ENCODE measurements at places on chromosomes 3 and 15.

GRCh38 chr3:195270079-195270816 is 711 bp downstream of the XXYLT1 start:
- DNase-seq = peak; percentile 46

GRCh38 chr3:111762537-111762936 is 96.5 kb upstream of the PHLDB2 start:
- no peak for DNase-seq

DNA sequence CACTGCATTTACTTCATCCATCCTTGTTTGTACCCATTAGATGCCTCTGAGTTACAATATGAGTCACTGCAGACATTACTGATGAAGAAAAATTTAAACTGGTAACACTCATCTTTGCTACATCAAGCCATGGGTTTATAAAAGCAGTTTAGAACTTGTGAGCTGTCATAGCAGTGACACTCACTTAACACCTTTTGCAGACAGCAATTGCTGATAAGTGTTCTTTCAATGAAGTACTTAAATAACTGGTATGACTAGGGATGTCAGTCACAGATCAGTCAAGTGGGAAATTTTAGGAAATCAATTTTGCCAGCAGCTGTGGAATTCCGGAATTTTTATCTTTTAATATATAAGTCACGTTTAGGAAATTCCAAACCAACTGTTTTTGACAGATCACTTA is 643.0 kb downstream of the TBL1XR1 start:
- no peak for DNase-seq

- no peak for DNase-seq
Observed at GRCh38 chr15:22903427-22903826, 65.0 kb downstream of the NIPA2 start.

GRCh38 chr3:124907957-124908356 is 20.8 kb upstream of the ITGB5 start:
- DNase-seq = no peak

- DNase-seq = no peak
Observed at GRCh38 chr3:77933926-77934325, 894.0 kb downstream of the ROBO2 start.

DNA sequence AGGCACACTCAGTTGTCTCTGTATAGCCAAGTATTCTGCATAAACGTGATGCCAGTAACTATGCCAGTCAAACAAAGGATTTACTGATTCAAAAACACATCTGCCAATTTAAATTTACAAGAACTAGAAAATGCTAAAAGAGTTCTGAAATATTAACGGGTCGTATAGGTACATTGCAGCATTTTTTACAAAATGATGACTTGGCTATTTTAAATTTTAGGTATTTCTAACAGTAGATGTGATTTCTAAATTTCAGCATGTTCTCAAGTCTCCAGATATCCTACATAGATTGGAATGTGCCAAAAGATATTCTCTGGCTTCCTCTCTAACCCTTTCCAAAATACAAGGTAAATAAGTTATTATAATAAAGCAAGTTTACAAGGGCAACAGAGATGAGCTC is 60.3 kb downstream of the MORC1 start:
- no peak for DNase-seq

- no peak for DNase-seq
Observed at GRCh38 chr3:197997936-197998335, 37.9 kb downstream of the LMLN start.

- DNase-seq = no peak
Observed at GRCh38 chr3:150225986-150226385, 182.1 kb upstream of the TSC22D2 start.

GRCh38 chr3:194749631-194750490 is 64.2 kb downstream of the FAM43A start:
- no peak for DNase-seq

- DNase-seq = no peak
Observed at GRCh38 chr3:100988080-100988479, 5.1 kb downstream of the ABI3BP start.

- DNase-seq = no peak
Observed at GRCh38 chr15:89680282-89680873, 1.2 kb upstream of the PLIN1 start.

DNA sequence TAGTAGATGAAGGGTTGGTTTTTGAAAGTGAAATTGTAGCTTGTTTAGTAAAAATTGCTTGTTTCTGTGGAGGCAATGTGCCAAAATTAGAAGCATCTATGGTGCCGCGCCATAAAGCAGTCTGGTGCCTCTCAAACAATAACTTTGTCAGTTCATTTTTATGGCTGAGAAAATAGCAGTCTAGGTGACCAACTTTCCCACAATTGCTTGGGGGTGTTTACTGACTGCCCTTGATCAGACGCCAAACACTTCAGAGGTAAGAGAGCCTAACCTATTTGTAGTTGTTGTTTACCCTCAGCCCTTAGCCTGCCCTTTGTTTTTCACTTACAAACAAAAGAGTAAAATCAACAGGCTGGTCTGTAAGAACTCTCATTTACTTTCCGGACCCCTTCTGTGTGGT is 174.5 kb downstream of the FNDC3B start:
- no peak for DNase-seq

GRCh38 chr3:115577000-115577399 is 46.3 kb upstream of the GAP43 start:
- DNase-seq = no peak

GRCh38 chr3:167394003-167394402 is 13.9 kb upstream of the ZBBX start:
- DNase-seq = no peak

DNA sequence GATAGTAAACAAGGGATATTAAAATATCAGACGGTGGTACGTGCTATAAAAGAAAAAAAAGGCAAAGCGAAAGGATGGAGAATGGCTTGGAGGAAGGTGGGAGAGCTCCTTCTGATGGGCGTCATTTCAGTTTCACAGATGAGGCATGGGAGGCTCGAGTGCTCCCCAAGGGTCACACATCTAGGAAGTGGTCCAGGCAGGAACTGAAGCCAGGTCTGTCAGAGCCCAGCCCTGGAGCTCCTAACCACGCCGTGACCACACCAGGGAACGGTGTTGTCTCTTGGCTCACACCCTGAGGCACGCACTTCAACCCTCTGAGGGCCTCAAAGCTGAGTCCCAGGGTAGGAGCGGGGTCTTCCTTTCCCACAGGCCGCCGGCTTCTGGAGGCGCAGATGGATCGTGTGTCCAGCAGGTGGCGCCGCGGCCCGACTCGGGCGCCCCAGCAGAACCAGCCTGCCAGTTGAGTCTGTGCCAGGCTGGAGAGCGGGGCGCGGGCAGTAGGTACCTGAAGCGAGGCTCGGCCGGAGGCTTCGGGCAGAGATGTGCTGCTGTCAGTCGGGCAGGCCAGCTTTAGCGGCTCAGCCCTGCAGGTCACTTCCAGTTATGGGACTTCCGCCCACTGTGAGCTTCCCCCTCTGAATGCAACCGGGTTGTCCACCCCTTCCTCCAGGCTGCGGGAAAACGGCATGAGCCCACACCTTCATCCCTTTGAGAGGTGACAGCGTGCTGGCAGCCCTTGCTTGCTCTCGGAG is 68.1 kb downstream of the SLC6A1 start:
- DNase-seq = peak; percentile 35

GRCh38 chr15:69781411-69782125 is 316.1 kb downstream of the TLE3 start:
- DNase-seq = no peak

- no peak for DNase-seq
Observed at GRCh38 chr3:45756055-45756454, 40.3 kb downstream of the SLC6A20 start.

DNA sequence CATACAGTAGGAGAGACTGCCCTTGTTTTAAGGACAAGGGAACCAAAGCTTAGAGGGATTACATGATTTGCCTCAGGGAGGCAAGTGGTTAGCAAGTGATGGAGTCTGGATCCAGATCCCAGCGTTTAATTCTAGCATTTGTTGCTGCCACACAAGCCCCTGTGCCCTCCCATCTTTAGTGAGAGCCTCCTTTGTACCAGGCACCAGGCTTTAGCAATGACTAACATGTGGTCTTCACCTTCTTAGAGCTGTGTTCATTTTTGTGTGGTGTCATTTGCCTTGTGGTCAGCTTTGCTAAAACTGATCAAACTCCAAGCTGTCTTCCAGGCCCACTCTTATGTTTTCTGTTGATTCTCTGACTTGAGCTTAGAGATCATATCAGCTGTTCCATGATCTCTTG is 290.5 kb downstream of the RPLP1 start:
- DNase-seq = no peak

DNA sequence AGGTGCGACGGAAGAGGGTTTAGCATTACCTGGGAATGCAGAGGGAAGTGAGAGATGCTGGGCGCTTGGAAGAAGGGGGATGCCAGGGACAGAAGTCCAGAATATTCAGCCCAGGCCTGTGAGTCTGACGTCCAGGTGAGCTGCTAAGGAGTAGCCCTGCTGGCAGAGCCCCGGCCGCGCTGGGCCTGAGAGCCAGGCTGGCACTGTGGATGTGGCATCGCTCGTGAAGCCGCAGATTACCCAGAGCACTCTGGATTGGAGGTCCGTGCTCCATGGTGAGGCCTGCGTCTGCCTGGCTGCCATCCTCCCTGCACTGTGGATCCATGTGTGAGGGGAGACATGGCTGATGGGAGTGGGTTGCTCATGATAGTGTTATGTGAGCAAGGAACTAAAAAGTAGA is 14.5 kb downstream of the MAN2A2 start:
- no peak for DNase-seq

DNA sequence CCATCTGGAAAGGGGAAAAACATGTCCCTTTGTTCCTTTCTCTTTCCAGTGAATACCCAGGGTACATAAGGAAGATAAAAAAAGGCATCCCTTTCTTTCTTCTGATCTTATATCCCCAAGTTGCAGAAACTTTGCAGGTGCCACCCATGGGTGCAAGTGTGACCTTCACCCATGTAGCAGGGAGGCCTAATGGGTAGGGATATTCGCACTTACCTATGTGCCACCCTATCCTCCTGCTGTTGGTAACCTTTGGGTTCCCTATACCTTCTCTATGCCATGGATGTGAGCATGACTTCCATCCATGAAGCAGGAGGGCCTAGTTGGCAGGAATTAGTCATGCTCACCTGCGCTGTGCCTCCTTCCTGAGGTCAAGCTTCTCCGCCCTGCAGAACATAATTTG is 59.2 kb upstream of the C15orf39 start:
- DNase-seq = no peak

DNA sequence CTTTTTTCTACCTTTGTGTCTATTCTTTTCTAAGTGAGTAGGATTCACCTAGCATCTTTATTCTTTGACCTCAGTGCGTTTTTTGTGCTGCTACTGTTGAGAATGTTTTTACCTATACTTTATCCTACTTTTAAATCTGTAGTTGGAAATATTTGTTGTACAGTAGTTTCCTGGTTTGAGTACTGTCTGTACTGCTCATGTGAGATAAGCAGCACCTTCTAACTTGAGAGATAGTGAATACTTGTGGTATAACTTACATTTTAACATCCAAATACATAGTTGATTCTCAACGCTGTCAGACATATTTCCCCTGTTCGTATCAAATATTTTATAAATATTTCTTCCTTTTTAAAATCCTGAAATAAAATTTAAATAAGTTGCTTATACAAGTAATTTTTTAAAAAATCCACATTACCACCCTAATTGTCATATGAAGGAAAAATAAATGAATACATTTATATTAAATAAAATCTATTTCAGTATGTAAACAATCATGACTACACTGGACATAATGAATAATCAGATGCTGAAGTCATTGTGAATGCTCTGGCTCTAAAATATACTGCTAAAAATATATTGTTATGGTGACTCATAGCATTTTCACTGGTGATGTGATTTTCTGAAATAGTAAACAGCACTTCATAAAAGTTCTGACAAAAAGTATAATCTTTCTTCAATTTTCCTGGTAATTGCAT is 17.4 kb downstream of the ATP11B start:
- no peak for DNase-seq

DNA sequence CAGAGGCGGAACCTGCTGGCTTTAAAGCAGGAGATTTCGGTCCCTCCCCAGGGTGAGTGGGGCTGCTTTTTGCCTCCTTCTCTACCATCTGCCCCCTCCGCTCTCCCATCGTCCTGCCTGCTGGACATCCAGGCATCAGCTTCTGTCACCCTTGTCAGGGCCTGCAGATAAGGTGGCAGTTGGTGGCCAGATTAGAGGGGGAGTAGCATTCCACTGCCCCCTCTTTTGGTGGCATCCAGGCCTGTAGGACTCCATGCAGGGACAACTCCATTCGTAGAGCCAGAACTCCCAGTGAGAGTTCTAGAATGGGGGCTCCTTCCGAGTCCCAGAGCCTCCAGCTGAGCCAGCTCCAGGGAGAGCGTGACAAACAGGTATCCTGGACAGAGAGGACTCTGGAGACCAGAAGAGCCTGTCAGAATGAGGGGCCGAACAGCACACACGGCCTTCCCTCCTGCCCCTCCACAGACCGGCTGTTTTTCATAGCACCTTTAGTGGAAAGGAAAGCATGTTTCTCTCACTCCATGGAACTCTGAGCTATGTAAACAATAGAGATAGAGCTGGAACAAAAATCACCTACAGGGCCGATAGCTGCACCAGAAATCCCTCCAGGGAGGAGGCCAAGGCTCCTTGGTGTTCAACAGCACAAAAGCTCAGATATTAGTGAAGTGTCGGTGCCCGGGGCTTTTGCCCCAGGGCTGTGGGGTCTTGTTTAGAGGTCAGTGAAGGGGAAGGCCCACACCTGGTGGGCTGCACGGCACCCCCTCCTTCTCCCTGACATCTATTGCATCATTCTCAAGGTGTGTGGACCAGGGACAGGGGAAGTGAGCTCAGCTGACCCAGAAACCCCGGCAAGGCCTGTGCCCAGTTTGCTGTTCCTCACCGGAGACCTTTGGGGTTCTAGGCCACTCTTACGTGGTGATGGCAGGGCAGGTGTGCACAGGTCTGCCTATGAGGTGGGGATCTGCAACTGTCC is 34.2 kb downstream of the MAGEF1 start:
- DNase-seq = no peak

GRCh38 chr3:119230745-119231144 is 9.9 kb downstream of the B4GALT4 start:
- DNase-seq = no peak

- no peak for DNase-seq
Observed at GRCh38 chr15:69082554-69082953, 68.1 kb downstream of the NOX5 start.

DNA sequence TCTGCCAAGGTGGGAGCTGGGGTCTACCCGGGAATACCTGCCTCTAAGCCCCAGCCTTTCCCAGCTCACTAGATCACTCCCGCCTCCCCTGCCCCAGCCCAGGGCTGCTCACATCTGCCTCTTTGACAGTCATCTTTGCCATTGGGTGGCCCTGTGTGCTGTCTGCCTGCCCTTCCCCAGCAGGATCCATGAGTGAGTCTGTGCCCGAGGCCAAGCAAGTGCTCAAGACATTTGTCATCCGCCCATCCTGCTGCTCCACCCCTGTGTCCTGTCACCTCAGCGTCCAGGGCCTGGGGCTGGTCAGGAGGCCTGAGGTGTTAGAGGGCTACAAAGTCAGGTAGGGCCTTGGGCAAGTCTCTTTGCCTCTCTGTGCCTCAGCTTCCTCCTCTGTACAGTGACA is 89.4 kb downstream of the LSM3 start:
- DNase-seq = no peak

- no peak for DNase-seq
Observed at GRCh38 chr15:31559786-31560185, 233.2 kb downstream of the KLF13 start.
